ENCODE measurements at places on chromosomes 5 and 9.

- no peak for DNase-seq
These were observed 282.9 kb downstream of the ARHGEF28 start for GRCh38 chr5:73908846-73909245.

GRCh38 chr5:150021491-150022157 lies 21.1 kb downstream of the HMGXB3 start:
- no peak for DNase-seq

DNA sequence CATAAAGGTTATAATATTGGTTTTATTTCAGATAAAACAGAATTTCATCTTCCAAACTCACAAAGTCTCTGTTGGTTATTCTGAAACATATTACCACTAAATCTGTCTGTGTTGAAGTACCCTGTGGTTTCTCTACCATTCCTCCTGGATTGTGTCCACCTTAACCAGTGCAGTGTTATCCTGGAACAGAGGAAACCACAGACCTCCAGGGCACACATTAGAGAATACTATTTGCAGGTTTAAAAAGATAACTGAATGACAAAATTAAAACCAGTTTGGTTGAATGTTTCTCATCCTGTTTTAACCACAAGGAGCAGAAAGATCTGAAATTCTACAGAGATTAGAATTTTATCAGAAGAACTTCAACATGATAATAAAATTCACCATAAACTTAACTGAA lies 251.8 kb downstream of the CWC27 start:
- no peak for DNase-seq

GRCh38 chr9:130630071-130630450 lies 34.3 kb upstream of the PRDM12 start:
- no peak for DNase-seq

- no peak for DNase-seq
These were observed 1.8 kb upstream of the PCDHGC5 start for GRCh38 chr5:141487131-141487530.

Data from stimulated activated CD8-positive, alpha-beta memory T cell treated with anti-CD3 and anti-CD28 coated beads, Interleukin-2, amount 100 ng/mL, for 48 hours (primary cell).